T-cell (primary cell): ENCODE measurements at places on chromosomes 3 and 15.

DNA sequence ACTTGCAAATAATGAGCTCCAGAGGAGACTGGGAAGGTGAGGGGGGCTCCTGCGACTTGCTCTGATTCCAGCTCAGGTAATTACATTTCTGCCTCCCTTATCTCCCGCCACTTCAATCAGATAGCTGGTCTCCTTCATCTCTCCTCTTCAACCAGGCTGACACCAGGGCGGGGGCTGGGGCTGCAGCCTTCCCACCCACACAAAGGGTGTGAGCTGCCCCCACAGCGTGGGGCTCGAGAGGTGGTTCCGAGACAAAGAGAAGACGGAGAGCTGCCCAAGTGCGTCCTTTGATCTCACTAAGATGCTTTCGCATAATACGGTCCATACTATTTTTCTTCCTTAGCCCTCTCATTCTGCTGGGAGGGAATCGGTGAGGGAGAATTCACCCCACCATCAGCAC lies 139.7 kb downstream of the NSMCE3 start:
- no peak for DNase-seq

DNA sequence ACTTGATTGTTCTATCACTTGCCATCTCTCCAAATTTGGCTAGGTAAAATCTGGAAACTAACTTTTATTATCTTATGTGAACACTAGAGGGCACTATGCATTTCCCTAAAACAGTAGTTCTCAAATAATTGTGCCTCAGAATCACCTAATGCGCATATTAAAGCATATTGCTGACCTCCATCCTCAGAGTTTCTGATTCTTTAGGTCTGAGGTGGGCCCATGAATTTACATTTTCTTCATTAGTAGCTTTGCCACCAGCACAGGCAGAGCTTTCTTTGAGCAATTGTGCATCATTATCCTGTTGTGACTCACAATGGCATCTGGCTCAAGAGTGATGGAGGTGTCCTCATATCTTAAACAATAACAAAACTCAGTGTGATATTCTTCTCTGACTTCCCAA lies 17.5 kb upstream of the BCHE start:
- DNase-seq = no peak

DNA sequence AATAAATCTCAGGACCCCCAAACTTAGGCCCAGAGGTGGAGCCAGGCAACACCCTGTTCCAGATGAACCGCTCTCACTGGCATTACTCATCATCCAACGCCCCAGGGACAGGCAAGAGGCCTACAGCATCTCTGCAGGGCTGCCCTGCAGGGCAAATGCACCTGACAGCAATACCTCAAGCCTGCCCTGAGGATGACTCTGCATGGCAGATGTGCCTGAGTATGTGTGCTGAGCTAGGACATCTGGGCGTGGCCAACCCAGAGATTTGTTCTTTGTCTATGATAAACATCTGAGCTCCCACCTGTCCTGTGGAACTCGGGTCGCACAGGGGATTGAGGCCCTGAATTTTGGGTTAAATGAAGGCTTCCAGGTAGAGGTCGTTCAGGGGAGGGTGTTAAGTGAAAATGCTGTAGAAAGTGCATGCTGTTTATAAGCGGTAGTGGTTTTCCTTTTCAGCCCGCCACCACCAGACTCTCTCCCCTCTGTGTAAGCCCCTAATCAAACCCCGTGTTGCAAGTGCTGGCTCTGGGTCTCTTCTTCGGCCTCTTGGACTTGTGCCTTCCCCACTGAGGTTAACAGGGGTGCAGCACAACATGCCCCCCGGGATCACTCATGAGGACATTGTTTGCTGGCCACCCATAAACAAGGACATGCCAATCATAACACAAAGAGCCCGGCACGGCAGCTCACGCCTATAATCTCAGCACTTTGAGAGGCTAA lies 92.3 kb downstream of the ATP10A start:
- no peak for DNase-seq

DNA sequence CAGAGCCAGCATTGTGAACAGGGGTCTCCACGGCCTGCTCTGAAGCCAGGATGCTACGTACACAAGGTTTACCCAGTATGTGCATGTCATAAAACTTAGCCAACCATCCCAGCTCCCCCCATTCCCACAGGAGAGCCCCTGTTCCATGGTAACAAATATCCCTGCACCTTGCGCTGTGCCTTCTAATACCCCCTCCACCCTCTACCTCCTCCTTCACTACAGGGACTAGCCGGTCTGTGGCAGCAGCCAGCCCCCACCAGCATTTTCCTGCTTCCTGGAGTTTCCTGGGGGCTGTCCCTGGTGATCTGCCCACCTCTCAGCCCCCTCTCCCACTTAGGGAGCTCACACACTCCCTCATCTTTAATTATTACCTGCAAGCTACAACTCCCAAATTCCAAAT lies 20.4 kb downstream of the ACSBG1 start:
- DNase-seq = no peak

- DNase-seq = no peak
These were observed 66.9 kb downstream of the KLF13 start for GRCh38 chr15:31393444-31394091.

DNA sequence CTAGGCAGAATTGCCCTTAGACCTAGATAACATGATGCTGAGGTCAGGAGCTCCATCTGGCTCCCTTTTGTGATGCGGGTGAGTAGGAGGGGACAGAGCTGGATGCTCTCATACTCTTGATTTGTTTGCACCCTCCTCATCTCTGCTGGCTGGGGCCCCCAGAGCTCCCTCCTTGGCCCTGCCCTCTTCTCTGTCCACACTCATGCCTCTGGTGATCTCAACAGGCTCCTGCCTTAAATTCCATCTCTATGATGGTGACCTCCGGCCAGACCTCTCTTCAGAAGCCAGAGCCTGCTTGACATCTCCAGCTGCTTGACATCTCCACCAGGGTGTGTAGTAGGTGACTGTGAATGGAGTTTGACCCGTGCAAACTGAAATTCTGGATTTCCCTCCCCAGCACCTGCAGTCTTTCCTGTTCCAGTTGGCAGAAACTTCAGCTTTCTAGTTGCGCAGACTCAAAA lies 4.3 kb upstream of the FGD5 start:
- DNase-seq = no peak

- no peak for DNase-seq
These were observed 15.7 kb downstream of the KIF9 start for GRCh38 chr3:47266709-47267489.

DNA sequence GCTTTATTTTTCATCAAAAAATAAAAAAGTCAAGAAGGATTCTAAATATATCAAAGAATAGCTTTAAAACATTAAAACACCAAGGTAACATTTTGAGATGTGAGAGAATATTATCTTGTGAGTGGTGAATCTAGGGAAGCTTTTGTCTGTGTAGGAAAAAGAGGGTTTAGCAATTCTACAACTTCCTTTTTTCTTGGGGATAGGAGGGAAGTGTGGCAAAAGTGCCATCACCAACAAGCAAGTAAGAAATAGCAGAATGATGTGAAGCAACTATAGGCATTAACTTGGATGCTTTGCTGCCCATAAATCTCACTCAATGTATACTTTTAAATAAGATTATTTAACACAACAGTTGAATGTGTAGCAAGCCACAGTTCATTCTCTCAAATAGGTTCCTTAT lies 57.8 kb upstream of the SUCLG2 start:
- no peak for DNase-seq

- no peak for DNase-seq
These were observed 19.9 kb upstream of the TATDN2 start for GRCh38 chr3:10228248-10228950.

DNA sequence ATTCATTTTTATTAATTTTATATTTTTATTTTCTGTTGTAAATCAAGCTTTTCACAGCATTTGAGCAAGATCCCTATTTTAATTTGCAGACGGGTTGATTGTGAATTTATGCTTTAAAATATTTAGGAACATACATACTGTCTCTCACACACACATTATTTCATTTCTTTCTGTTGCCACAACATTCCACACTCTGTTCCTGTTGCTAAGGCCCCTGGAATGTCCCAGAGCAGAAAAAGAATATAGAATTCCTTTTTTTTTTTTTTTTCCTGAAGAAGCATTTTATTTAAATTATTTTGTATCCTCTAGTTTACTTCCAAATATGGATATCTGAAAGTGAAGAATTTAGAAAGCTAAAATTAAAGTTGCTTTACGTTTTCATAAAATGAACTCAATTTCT lies 36.8 kb upstream of the SCAANT1 start:
- DNase-seq = no peak

DNA sequence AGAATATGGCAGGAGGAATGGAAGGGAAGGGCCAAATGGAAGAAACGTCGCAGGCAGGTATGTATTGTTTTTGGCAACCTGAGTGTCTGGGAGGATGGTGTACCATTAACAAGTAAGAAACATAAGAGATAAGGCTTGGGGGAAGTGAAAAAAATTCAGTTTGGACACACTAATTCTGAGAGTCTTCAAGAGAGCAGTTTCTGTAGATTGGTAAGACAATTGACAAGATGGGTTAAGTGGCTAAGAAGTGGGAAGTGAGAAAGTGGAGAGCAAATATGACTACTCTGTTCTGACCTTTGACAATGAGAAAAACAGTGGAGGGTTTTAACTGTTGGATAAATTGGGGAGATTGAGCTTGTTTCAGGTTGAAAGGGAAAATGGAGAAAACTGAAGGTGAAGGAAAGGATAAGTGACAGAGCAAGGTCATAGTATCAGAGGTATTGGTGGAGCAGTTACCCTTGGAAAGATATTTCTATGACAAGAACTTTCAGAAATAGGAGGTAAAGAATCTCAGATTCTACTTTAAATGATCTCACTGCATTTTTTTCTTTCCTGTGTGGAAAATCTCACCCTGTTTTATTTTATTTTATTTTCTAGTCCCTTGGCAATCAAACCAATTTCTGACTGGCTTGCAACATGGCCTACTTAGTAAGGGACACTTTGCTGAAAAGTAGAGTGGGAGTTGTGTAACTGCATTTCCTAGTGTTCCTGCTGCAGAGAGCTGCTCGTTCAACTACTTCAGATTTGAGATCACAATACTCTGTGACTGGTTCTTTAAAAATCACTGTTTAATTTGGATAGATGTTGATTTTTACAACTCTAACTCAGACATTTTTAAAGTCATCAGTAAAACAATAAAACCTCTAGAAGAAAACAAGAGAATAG lies 23.1 kb upstream of the GABPB1 start:
- no peak for DNase-seq

DNA sequence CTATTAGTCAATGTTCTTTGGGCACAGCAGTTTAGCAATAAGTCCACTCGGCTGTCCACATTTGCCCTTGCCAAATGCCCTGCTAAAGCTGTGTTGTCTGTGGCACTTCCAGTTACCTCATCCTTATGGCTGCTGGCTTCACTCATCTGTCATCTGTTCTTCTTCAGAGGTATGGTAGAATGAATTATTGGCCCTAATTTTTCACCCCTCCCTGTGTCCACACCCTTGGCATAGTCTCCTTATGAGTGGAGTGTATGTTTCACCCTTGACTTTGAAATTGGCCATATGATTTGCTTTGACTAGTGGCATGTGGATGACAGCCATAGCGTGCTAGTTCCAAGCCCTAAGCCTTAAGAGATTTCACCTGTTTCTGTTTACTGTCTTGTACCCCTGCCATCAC lies 72.1 kb upstream of the EPHB1 start:
- DNase-seq = no peak

- no peak for DNase-seq
These were observed 612 bp upstream of the TBL1XR1 start for GRCh38 chr3:177197727-177198460.

DNA sequence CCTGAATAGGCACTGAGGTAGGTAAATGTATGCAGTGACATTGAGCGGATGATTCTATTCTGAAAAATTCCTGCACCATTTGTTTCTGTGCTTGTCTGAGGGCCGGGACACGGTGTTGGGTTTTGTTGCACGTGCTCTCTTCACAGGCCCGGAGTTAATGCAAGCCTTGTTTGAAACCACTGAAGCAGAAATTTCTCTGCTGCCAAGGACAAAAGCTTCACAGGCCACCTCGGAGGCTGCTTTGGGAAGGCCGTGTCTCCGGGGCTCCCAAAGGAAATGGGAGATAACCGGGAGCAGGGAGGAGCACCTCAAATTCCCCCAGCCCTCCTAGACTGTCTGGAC lies 179.4 kb downstream of the OPA1 start:
- no peak for DNase-seq

DNA sequence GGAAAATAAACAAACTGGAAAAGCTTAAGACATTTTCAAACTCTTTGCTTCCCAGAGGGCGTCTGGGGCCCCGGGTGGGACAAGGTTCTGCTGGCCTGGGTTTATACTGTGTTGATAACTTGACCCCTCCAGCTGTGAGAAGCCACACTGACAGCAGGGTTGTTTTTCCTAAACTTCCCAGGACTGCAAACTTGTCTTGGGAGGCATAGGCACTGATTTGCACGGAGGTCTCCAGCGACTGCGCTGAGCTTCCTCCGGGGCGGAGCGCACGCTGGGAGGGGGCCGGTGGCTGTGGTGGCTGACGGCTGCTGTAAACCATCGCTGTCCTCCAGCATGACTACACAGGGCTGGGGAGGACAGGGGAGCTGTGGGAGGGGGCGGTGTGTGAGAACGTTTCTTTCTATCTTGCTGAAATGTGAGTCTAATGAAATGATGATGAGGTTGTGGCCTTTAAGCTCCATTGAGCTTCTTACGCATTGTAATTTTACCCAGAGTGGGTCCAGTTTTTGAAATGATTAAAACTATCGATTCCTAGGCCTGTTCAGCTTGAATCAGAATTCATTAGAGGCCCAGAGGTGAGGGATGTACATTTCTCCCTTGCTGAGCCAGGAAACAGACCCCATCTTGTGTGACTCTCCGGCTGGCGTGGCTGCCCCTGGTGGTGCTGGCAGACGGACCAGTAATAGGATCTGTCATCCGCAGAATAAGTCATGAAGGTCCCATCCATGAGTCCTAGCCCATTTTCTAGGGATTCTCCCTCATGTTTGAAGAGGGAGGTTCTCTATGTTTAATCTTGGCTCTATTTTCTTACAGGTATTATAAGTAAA lies 40.5 kb upstream of the VPS8 start:
- DNase-seq = no peak

DNA sequence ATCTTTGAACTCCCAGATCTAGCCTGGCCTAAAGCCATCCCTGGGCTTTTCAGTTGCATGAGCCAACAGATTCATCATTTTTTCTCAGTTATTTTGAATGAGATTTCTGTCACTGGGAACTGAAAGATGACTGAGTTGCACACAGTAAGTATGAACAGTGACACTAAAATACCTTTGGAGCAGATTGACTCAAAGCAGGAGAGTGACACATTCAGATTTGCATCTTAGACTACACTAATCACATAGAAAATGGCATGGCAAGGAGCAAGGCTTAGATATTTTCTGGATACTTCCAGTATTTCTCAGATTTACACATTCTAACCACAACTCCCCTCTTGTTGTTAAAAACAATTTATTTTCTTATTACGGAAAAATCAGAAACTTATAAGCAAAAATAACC lies 32.8 kb downstream of the SEC62 start:
- DNase-seq = no peak

DNA sequence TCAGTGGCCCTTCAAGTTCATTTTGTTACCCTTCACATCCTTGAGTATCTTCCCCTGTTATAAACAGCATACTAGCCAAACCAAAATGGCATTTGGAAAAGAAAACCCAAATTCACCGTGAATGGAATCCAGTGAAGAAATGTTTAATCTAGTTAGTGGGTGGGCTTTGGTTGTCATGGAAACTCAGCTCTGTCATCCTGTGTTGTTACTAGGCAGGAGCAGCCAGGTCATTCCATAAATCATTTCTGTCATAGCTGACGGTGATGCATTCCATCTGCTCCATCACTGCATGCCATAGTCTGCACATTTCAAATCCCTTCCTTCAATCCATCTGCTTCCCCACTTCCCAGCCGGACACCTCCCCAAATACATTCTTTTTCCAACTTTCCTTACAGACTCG lies 140.4 kb upstream of the CGNL1 start:
- DNase-seq = no peak

- DNase-seq = no peak
These were observed 48.5 kb downstream of the SATB1 start for GRCh38 chr3:18376682-18377081.
